ENCODE measurements at places on chromosomes 1 and 21.

GRCh38 chr21:37153196-37153934 is 80.3 kb downstream of the TTC3 start:
- DNase-seq = no peak

- DNase-seq = no peak
Observed at GRCh38 chr1:147434921-147435320, 106.4 kb upstream of the BCL9 start.

DNA sequence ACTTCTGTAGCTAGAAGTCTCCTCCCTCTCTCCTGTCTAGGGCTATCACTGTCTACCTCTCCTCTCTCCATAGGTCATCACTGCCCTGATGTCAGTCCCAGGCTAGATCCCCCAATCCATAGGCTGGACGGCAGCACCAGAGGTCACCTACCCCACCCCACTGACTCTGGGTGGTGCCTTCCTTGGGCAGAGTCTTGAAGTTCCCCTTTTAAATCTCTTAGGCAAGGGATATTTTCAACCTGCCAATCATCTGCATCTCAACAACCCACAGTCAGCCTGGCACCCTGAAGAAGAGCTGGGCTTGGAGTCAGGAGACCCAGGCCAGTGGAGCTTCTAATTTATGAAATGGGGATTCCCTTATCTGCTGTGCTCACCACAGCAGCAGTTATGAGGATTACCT is 13.2 kb downstream of the MYBPH start:
- DNase-seq = no peak

DNA sequence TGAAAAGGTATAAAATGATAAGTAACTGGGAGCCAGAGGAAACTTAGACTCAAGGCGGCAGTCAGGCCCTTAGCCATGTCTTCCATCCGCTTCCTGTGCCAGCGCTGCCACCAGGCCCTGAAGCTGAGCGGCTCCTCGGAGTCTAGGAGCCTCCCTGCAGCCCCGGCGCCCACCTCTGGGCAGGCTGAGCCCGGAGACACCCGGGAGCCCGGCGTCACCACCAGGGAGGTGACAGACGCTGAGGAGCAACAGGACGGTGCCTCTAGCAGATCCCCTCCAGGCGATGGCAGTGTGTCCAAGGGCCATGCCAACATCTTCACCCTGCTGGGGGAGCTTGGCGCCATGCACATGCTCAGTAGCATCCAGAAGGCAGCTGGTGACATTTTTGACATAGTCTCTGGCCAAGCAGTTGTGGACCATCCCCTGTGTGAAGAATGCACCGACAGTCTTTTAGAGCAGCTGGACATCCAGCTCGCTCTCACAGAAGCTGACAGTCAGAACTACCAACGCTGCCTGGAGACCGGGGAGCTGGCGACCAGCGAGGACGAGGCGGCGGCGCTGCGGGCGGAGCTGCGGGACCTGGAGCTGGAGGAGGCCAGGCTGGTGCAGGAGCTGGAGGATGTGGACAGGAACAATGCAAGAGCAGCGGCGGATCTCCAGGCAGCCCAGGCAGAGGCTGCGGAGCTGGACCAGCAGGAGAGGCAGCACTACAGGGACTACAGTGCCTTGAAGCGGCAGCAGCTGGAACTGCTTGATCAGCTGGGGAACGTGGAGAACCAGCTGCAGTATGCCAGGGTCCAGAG is at the start of gene BECN2:
BECN2 (plus strand) TSS at position 76 of the 803 bp plus-strand sequence; CDS start at position 76, 0 bp downstream.
- DNase-seq = no peak

DNA sequence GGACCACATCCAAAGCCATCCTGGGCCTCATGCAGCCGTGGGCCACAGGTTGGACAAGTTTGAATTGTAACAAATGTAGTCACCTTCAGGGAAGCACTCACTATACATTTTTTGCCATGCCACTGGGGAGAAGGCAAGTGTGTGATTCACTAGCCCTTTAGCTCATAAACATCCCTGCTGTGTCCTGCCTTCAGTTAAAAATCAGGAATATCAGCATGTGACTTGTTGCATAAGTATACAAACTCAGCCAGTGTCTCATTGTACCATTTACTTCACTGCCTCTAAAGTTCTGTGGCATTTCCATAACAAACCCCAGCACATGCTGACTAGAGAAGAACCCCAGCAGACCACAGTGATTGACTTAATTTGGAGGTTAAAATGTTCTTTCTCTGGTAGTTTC is 142.0 kb upstream of the C1orf105 start:
- DNase-seq = no peak

All from GM19239 (cell line).